ENCODE measurements at places on chromosomes 4 and X.

DNA sequence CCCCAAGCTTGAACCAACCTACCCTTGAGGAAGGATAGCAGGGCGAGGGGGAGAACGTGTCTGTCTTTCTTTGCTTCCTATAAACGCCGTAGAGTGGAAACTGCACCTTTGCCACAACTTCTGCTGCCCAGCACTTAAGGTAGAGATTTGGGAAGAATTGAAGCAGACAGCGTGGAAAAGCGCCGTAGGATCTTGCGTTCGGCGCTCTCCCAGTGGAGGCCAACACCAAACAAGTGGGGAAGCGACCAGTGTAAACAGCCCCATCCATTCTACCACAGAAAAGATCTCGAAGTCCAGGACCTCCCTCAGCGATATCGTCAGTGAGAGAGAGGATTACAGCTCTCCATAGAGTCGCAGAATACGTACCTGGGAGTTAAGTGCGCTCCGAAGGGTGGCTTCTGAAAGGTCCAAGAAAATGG, 3.9 kb upstream of the NKX6-1 start:
- no peak for DNase-seq

- no peak for DNase-seq
These were observed 42.9 kb downstream of the SCD5 start for GRCh38 chr4:82755650-82756049.

DNA sequence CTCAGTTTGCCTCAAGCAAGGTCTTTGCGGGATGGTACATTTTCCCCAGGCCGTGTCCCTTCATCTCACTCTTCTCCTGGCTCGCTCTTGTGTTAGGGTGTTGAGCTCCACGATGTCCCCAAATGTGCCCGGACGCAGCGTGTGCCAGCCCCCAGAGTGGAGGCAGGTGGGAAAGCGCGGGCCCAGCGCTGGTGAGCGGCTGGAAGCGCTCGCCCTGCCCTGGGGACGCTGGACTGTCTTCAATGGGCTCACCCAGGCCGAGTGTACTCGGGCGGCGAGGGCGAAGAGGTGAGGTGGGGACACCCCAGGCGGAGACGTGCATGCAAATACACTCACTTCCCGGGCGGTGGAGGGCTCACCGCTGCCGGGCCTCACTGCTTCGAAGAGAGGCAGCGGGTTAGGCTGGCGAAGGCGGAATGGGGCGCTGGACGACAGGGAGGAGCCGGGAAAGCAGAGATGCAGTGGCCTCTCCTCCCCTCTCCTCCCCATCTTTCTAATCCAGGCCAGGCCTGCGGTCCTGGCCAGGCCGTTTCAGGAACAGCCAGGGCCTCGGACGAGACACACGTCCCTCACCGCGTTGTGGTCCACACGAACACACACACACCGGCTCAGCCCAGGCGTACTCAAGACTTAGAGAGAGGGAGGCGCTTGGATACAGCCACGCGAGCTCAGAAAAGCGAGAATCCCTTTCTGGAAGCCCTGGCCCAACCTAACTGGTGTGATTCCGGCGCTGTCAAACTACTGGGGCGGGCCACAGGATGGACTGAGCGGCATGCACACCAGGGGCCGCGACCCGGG, 2.2 kb downstream of the NKX6-1 start:
- DNase-seq = no peak

GRCh38 chrX:107979534-107979933, 2.6 kb downstream of the TEX13B start:
- DNase-seq = no peak

DNA sequence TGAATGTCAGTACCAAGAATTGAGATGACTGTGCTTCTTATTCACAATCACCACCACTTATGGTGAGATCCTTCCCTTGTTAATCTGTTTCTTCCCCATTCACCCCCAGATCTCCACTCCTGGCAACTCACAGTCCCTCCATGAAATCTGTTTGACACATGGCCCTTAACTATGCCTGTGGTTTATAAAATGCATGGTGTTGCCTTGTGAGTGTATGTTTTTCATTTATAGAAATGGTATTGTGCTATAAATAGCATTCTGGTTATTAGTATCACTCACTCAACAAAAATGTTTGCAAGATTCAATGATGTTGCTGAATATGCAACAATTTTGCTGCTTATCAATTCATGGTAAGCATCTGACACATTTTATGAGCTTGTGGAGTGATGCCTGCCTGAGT, 131.0 kb downstream of the PRKX start:
- no peak for DNase-seq

DNA sequence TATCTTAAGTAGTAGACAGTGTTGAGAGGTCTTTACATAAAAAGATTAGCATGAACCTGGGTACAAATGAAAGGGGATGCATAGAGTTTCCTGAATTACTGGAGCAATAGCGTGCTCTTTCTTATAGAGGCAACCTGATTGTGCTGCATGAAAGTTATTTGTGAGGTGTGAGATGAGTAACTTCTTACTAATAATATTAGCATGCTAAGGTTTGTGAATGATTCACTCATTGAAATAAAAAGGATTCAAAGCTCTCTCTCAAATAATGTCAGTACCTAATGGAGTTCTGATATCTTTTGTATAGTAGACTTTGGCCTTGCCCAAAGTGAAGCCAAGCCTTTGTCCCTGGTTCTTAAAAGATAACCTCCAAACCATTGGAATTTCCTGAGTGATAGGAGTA, 131.0 kb upstream of the CXXC4 start:
- DNase-seq = no peak

DNA sequence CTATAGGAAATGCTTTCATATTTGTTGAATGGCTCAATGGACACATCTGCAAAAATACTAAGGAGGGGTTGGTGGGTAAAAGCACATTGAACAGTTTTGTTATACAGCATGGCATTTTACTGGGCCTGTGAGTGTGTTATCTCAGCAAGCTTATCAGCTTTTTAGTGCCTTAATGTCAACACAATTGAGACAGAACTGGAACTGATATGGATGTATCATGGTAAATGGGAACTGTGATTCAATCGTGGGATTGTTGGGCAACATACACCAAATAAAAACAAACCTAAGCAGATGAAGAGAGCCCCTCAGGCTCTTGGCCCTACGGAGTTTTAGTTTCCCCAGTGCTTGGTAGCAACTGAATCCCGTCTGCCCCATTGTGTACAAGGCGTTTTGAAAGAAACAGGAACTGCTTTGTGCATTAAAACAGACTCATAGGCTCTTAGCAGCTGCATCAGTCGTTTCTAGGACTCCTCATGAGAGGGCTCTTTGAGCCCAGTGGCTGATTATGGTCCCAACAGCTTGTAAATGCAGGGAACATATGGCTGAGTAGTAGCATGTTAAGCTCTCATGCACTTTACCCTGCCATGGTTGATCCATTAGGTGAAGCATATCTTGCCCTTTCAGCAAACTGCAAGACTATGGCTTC, 7.3 kb downstream of the GPR119 start:
- DNase-seq = peak; percentile 28

- DNase-seq = no peak
These were observed 106.7 kb downstream of the SPATA18 start for GRCh38 chr4:52157641-52158316.

GRCh38 chr4:135192751-135193535, 991.4 kb upstream of the PABPC4L start:
- DNase-seq = no peak

- DNase-seq = no peak
These were observed 67.4 kb downstream of the ZAR1 start for GRCh38 chr4:48557478-48557877.

DNA sequence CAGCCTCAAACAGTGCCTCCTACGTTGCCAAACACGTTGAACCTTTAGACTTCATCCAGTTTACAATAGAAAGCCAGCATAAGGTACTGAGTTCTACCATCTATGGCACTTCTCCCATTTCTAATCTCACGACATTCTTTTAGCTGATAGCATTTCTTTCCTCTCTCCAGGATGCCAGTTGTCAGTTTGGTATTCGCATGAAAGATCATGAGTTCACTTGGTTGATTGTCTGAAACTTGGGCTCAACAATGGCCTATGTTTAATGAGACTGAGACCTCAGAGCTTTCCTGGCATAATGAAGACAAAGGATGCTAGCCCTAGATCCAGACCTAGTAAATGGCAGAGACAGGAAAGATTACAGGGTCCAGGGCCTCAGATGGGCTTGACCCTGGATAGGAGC, 69.2 kb upstream of the SPRY1 start:
- no peak for DNase-seq

DNA sequence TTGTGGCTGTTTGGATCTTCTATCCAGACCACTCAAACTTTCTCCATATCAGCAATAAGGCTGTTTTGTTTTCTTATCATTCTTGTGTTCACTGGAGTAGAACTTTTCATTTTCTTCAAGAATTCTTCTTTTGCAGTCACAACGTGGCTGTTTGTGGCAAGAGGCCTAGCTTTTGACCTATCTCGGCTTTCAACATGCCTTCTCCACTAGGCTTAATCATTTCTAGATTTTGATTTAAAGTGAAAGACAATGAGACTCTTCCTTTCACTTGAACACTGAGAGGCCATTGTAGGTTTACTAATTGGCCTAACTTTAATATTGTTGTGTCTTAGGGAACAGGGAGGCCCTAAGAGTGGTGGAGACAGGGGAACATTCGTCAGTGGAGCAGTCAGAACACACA, 19.1 kb downstream of the FGF2 start:
- no peak for DNase-seq

DNA sequence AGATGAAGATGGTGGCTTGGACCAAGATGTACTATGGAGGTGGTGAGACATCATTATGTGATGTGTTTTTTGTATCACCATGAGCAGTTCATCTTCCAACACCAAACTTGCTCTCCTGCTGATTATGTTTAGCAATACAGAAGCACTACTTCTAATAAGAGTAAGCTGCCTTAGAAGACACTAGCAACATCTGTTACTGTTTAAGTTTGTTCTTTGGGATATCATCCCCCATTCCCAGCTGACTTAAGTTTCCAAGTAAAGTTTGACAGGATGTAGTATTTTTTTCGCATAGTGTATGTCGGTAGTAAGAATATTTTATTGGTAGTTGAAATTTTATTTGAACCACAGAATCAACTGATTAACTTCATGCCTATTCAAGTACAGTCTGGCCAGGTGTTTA, 123.5 kb upstream of the BMPR1B start:
- DNase-seq = no peak

GRCh38 chr4:137427411-137427810, 104.9 kb downstream of the PCDH18 start:
- no peak for DNase-seq

DNA sequence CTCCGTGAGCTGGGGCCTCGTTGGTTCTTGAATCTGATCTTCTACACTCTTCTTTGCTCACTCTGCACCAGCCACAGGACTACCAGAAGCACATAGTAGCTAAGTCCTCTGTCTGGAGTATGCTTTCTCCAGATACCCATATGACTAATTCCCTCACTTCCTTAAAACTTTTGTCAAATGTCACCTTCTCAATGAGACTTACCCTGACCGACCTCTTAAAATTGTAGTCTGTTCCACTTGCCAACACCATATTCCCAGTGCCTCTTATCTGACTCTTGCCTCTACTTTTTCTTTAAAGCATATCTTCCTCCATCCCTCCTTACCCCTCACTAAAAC, 10.0 kb downstream of the PARM1 start:
- DNase-seq = no peak

GRCh38 chr4:95428291-95429070, 120.3 kb downstream of the UNC5C start:
- DNase-seq = peak; percentile 12

GRCh38 chr4:3655963-3656362, 110.2 kb upstream of the ADRA2C start:
- no peak for DNase-seq

- no peak for DNase-seq
These were observed 183.2 kb upstream of the WDFY3 start for GRCh38 chr4:85149676-85150075.

GRCh38 chrX:17052210-17052609, 105.8 kb downstream of the REPS2 start:
- no peak for DNase-seq

DNA sequence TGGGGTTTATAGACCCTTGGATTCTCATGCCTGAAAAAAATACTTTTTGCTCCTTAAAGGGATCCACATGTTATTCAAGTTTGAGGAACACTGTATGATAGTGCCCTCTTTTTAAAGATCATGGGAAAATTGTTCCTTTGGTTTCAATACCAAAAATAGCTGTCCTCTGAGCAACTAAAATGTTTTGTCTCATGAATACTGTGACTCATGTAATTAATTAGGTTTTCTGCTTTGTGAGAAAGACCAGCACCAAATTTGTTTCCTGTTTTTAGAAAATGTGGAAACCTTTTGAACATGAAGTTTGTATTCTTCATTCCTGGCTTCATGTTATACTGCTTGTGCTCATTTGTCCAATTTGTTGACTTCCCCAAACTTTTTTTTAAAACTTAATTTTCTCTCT, 127.6 kb upstream of the SH3RF1 start:
- DNase-seq = peak; percentile 18

DNA sequence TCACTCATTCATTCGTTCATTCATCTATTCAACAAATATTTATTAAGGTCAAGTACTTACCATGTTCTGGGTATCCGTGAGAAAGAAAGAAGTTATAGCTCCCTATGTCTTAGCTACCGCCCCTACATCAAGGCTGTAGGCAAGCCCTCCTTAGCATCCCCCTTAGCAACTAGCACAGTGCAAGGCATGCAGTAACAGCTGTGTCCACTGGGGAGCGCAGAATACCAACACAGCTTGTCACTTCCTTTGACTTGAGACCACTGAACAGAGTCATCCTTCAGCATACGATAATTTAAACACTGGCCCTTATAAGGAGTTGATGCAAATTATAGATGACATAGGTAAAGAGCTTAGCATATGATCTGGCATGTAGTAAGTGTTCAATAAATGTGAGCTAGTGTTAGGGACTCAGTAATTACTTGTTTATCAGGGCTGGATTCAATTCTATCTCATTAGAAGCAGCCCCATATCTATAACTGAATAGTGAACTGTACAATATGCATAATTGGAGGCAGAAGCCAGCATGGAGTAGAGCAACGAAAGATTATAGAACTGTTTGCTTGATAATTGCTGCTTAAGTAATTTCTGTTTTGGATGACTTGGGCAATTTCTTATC, 8.7 kb downstream of the KIAA1210 start:
- DNase-seq = peak; percentile 62

- DNase-seq = no peak
These were observed 28.1 kb downstream of the MCUB start for GRCh38 chr4:109588176-109588575.

All from OCI-M1 (cell line).